ENCODE measurements at places on chromosomes 7 and 10.

GRCh38 chr7:110454713-110455112, 636.2 kb upstream of the LRRN3 start:
- DNase-seq = no peak

- DNase-seq = no peak
Measured at GRCh38 chr10:48306870-48307710, 613 bp downstream of the MAPK8 start.

DNA sequence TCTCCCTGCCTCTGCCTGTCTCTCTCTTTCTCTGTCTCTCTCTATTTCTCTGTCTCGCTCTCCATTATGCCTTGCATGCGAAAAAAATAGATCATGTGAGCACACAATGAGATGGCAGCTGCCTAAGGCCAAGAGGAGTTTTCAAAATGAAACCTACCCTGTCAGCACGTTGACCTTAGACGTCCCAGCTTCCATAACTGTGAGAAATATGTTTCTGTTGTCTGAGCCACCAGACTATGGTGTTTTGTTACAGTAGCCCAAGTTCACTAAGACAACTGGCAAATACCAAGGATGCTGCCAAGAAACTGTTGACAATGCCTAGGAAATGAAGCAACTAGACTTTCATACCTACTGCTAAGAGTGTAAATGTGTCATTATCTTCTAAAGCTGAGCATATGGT, 70.6 kb upstream of the PLXDC2 start:
- DNase-seq = no peak

- no peak for DNase-seq
Measured at GRCh38 chr7:147033641-147034040, 917.0 kb downstream of the CNTNAP2 start.

- DNase-seq = no peak
Measured at GRCh38 chr7:43104874-43105520, 7.5 kb upstream of the HECW1 start.

DNA sequence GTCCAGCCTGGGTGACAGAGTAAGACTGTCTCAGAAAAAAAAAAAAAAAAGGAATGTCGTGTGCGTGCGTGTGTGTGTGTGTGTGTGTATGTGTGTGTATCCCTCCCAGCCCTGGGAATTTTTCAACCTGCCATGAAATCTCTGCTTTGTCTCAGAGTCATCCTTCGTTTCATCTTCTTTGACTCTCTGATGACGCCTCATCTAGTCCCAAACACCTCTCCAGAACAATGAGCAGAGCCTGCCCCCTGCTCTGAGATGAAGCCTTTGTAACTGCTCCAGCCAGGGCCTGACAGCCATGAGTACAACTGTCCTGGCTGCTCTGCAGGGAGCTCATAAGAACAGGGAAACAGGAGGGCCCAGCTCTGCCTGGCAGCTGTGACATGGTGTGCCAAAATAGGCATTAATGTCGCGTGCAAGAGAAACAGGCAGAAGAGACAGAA, 149.5 kb downstream of the FAM107B start:
- no peak for DNase-seq

GRCh38 chr10:18446205-18446604, 205.2 kb downstream of the NSUN6 start:
- DNase-seq = no peak

GRCh38 chr7:42183547-42183946, 53.5 kb downstream of the GLI3 start:
- no peak for DNase-seq

DNA sequence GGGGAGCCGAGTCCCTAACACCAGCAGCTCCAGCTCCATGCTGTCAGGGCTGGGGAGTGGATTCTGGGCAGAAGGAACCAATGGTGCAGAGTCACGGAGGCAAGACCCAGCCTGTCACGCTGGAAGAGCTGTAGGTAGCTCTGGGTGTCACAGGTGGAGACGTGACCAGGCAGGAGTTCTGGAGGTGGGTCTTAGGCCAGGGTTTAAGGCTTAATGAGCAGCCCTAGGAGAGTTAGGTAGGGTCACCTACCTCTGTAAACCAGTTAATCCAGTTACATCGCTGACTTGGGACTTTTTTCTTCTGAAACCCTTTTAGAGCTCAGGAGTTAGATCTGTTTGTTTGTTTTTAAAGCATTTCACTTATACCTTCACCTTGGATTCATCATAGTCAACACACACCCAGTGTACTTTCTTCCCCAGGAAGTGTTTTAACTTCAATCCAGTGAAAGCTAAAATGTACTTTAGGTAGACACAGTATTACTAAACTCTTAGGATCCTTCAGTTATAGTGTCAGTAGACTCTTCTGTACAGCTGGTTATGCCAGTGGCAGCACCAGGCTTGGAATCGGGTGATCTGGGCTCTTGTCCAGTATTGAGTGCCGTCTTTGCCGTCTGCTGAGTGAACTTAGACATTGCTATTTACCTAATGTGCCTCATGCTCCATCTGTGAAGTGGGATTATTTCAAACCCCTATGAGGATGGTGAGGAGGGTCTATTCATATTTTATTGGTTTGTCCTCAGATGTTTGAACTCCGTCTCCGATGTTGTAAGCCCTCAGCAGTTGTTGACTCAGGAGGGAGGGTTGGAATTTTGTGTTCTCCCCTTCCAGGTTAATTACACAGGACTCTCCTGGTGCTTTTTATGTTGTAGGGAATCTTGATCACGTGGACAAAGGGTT, 31.0 kb downstream of the TACR2 start:
- no peak for DNase-seq

DNA sequence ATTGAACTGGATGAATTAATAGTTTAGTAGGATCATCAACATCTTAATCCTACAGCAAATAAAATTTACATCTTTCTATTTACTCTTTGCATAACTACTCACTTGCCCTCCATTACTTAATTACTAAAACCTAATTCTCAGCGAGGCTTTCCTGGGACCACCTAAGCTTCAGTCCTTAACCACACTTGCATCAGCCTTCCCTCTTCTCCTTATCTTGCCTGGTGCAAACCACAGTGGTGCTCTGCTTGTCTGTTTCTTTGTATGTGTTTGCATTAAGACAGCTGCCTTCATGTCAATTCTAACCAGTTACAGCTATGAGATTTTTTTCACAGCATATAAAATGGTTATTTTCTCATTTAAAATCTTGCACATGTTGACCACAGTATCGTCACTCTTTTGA, 72.6 kb upstream of the ZNF92 start:
- DNase-seq = no peak

DNA sequence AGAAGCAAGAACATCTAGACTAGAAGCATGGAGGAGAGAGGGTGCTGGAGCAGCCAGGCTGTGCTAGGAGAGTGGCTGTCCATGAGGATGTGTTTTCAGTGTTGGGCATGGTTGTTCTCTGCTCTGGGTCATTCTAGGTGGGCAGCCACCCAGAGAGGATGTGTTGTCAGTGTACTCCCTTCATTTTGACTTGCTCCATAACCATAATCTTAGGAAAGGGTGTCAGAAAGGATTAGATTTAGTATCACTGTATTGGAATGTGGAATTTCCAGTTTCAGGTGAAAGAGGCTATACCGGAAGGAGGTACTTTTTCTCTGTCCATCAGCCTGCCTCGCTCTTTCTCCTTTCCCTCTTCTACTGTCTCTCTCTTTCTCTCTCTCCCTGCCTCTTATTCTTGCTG, 474.5 kb upstream of the PODXL start:
- DNase-seq = no peak

GRCh38 chr7:111232249-111233084, 141.5 kb downstream of the LRRN3 start:
- DNase-seq = peak; percentile 12

- no peak for DNase-seq
Measured at GRCh38 chr10:108523016-108523800, 1358.7 kb upstream of the SORCS1 start.

- DNase-seq = no peak
Measured at GRCh38 chr7:109915670-109916069, 1175.3 kb upstream of the LRRN3 start.

GRCh38 chr10:97353945-97354344, 19.4 kb upstream of the FRAT2 start:
- DNase-seq = no peak

GRCh38 chr10:115066528-115066927, 26.6 kb upstream of the ATRNL1 start:
- no peak for DNase-seq

- no peak for DNase-seq
Measured at GRCh38 chr7:70785427-70785826, 346.5 kb upstream of the GALNT17 start.

- DNase-seq = no peak
Measured at GRCh38 chr10:44398271-44398670, 13.4 kb upstream of the CXCL12 start.

DNA sequence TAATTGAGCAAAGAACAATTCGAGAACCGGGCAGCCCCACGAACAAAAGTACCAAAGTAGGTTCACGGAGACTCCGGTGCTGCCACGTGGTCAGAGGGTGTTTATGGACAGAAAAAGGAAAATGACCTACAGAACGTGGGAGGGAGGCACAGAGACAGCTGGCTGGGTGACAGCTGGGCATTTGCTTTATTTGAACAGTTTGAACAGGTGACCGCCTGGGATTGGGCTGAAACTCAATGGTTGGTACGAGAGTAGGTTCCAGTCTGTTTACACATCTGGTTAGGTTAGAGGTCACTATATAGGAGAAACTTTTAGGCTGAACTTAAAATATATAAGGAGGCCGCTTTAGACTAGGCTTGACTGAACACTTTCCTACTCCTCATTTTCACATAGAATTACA, 50.6 kb upstream of the CELF2 start:
- DNase-seq = no peak

- DNase-seq = peak; percentile 21
Measured at GRCh38 chr7:106216923-106217542, 67.8 kb downstream of the NAMPT start.

DNA sequence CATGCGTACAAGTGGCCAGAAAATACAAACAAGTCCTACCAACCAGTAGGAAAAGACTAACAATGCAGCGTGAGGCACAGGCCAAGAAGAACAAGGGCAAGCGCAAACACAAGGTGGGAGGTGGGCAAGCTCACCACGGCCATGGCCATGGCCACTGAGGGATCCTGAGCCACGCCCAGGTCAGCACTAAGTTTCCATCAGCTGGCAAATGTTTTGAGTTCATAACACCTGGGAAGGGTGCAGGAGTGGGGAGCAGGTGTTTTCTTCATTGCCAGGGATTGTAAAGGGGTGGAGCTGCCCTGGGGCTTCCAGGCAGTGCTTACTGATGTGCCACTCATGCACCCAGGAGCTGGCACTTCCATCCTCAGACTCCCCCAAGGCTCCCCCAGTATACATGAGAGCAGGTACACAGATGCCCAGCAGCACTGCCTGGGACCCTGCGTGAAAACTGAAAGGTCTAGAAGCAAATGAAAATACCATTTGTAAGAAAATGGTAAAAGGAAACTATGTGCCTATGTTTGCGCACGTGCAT, 139.2 kb upstream of the RET start:
- no peak for DNase-seq

- DNase-seq = no peak
Measured at GRCh38 chr7:38561166-38561565, 70.0 kb downstream of the AMPH start.

DNA sequence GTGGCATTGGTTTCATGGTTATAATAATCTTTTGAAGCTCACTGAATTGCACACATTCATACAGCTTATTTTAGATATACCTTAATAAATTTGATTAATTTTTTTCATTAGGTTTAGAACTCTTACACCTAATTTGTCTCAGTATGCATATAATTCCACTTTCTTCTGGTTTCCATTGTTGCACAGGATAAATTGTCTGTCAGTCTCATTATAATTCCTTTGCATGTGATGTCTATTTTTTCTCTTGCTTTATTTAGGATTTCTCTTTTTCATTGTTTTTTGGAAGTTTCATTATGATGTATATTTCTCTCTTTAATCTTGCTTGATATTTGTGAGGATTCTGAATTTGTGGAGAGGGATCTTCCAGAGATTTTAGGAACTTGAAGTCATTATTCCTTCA, 84.7 kb downstream of the ARL5B start:
- no peak for DNase-seq

DNA sequence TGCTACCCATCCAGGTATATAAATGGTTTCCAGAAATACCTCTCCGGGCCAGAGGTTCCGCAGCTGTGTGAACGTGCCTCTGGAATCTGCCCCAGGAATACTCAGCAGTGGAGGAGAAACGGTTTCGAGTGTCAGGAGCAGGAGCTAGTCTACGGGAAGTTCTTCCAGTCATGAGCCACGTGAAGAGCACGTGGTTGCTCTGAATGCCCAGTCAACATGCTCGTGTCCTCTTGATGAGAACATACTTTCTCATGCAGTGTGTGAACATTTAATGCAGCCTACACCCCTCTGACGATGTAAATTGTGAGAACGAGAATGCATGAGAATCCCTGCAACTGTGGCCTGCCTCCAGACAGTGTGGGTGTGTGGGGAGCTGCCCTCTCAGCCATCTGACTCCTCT, 277.0 kb upstream of the SHH start:
- DNase-seq = no peak

DNA sequence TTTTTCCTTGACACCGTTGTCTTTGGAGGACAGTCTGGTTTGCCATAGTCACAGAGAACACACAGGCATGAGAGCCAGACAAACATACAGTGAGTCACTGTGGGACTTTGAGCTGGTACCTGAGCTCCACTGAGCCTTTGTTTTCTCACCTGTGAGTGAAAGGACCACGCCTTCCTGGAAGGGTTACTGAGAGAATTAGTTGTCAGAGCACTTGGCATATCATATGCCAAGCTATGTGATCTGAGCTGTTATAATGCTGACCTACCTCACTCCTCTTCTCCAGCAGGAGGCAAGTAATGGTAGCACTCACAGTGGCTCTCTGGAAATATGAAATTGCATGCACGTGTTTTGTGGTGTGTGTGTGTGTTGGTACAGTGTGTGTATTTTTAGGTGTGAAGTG, 59.7 kb downstream of the CXCL12 start:
- DNase-seq = no peak

- no peak for DNase-seq
Measured at GRCh38 chr10:76091926-76092325, 660.5 kb downstream of the LRMDA start.

GRCh38 chr7:108415821-108416536, 40.3 kb downstream of the NRCAM start:
- DNase-seq = no peak

GRCh38 chr7:98474558-98474957, 73.7 kb upstream of the BAIAP2L1 start:
- DNase-seq = no peak

DNA sequence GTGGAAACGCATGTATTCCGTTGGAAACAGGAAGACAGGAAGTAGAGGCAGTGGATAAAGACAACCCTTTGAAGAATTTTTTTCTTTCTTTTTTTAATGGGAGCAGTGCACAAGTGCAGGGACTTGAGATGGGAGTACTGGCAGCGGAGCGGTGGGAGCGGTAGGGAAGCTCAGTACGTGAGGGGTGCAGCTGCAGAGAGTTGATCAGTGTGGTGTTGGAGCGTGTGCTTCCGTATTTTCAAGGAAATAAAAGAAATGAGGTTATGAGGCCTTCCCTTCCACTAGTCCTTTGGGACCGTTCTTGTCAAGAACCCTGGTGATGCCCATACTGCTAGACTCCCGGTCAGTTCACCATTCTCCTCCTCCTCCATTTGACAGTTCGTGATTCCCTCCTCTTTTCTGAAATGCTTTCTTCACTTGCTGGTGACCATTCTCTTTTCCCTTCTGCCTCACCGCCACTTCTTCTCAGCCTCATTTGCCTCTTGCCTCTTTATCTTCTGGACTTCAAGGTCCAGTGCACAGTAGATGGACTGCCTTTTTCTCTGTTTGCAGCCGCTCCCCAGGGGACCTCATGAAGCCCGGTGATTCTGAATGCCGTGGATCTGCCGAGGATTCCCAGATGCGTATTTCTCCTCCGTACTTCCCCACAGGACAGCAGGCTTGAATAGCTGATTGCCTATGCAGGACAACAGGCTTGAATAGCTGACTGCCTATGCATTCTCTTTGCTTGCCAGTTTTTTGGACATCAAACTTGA, 39.1 kb upstream of the TMEM236 start:
- DNase-seq = no peak

GRCh38 chr7:30472784-30473775, 5.5 kb downstream of the NOD1 start:
- no peak for DNase-seq

Data from HCT116 (cell line).